NCI-H2081 (cell line): ENCODE measurements at places on chromosomes 2 and 18.

GRCh38 chr18:64111950-64112349 lies 36.9 kb downstream of the LINC00305 start:
- no peak for DNase-seq

DNA sequence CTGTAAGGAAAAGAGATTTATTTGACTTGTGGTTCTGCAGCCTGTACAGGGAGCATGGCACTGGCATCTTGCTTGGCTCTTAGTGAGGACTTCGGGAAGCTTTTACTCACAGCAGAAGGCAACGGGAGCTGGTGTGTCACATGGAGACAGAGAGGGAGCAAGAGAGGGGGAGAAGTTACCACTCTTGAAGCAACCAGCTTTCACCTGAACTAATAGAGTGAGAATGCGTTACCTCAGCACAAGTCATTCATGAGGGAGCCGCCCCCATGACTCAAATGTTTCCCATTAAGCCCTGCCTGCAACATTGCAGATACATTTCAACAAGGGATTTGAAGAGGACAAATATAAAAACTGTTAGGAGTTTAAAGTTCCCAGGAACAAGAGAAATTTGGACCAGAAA lies 190.0 kb downstream of the CYRIA start:
- no peak for DNase-seq

DNA sequence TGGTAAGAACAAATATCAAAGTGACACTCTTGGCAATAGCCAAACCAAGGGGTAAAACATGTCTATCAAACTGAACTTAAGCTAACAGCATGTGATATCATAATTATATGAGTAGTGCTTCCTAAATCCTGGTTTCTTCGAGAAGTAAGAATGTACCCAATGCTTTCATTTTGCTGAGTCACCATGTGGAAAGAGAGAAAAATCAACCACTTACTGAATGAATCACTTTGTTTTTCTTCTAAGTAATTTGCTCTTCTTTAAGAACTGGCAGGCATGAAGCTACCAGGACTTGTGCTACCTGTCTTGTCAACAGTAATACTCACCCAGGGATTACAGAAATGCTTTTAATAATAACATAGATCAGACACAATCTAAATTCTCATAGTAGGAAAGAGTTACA lies 19.0 kb upstream of the DUSP19 start:
- no peak for DNase-seq

GRCh38 chr18:49013961-49014604 lies 63.3 kb upstream of the SMAD7 start:
- DNase-seq: no peak

GRCh38 chr18:11865071-11865470 lies 13.9 kb downstream of the CHMP1B start:
- DNase-seq: no peak

DNA sequence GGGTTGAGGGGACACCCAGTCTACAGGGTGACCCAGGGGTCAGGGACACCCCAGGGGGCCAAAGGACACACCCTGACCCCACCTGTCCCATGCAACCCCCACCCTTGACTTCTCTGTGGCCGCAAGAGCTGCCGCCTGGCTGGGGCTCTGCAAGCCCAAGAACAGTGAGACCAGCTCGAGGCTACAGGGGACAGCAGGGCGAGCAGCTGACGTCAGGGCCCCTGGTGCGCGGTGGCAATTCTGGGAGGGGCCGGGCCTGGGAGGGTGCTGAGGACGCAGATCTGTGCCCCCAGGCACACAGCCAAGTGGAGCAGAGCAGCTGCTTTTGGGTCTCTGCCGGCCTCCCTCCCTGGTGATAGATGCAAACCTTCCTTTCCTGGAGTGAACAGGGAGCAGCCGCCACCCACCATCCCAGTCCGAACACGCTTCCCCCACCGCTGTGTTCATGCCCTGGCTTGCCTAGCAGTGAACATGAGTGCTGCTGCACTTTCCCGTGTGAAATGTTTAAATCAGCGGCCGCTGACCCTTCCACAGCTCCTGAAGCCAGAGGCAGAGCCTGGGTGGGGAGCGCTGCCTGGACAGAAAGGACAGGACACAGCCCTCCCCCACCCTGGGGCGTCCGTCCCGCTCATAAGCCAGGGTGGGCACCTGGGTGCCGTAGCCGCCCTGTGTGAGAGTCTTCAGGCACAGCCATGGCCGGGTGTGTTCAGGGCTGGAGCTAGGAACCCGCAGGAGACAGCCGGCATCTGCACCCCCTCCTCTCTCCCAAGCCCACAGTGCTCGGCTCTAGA lies 46.9 kb downstream of the SLC66A2 start:
- DNase-seq: no peak

DNA sequence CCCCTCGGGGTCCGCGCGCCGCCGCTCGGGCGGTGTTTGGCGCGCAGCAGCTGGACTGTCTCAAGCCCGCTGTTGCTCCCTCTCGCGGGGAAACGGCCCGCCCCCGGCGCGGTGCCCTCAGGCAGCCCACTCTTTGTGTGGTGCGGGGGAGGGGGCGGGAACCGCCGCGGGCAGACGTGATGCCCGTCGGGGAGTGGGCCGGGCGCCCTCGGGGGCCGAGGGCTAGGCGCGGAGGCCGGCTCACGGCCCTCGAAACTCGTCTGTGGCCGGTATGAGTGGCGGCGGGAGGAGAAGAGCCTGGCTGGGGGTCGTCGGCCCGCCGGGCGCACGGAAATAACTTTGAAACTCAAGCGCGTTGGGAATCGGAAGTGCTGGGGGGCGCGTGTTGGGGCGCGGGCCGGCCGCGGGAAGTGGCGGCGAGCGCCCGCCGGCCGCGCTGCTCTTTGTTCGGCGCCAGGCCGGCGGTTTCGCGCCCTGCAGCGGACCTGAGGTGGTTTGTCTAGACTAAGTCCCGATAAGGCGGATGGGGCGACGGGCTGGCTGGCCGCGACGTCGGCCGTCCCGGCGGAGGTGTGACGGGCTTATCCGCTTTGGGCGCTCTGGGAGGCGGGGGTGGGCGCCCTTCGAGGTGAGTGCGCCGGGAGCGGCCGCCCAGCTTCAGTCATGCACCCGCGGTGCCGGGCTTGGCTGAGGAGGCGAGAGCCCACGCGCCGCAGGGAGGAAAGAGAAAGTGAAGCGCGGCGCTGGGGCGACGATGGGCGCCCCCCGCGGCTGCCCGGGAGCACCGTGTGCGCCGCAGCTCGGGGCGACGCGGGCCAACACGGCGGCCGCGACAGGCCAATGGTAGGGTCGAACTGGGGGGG lies 679 bp downstream of the PTMA start:
- peak; percentile 48 for DNase-seq
